Activated CD8-positive, alpha-beta memory T cell treated with anti-CD3 and anti-CD28 coated beads for 4 hours (primary cell): ENCODE measurements at places on chromosomes 13 and 19.

GRCh38 chr13:31199849-31200636, at the start of gene B3GLCT:
Gene B3GLCT, plus strand, starts transcription at chr13:31199975. Its CDS starts 110 bp downstream, at chr13:31200085.
- DNase-seq = peak; percentile 50

DNA sequence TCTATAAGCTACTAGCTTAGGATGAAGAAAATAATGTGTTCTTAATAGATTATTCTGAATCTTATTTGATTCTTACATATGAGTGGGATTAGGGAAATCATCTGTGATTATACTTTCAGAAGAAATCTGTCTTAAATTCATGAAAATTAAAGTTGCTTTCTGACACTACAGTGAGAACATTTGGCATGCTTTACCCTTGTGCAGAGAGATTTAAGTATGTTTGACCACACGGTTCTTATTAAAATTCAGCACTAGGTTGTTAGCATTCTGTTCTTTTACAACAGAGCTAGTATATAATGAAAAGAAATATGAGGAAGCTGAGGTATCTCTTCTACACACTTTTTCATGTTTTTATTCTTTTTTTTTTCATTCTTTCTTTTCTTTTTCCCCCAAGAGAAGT, 2723.9 kb downstream of the PCDH9 start:
- no peak for DNase-seq

GRCh38 chr19:6138066-6138465, 2.6 kb downstream of the ACSBG2 start:
- DNase-seq = no peak

DNA sequence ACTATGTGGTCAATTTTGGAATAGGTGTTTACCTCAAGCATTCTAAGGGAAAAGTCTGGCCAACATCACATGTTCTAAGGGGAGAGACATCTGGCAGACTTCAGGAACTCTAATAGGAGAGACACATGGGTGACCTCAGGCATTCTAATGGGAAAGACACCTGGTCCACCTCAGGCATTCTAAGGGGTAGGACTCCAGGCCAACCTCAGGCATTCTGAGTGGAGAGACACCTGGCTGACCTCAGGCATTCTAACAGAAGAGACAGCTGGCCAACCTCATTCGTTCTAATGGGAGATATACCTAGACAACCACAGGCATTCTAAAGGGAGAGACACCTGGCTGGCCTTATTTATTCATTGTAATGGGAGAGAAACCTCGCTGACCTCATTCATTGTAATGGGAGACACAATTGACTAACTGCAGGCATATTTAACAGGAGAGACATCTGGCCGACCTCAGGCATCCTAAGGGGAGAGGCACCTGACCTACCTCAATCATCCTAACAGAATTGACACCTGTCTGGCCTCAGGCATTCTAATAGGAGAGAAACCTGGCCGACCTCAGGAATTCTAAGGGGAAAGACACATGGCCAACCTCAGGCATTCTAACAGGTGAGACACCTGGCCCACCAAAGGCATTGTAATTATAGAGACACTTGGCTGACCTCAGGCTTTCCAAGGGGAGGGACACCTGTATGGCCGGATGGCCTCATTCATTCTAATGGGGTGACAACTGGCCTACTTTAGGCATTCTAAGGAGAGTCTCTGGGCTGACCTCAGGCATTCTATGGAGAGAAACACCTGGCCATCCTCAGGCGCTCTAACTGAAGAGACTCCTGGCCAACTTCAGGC, 1346.8 kb downstream of the UQCRFS1 start:
- no peak for DNase-seq
